Epithelial cell of proximal tubule (primary cell): ENCODE measurements at places on chromosomes 16 and 17.

DNA sequence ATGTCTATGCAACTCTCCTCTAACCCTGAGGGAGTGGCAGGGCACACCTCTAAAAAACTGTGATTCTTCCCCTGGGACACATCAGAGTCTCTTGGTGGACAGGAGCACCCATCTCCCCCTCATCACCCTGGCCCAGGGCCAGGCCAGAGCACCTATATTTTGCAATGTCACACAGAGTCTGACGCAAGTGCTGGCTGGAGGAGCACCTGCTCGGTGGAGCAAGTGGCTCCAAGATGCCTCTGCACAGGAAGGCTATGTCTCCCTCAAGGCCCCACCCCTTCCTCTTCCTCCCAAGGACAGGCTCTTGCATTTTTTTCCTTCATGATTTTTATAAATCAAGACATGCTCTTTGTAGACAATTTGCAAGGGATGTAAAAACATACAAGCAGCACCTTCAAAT, 13.3 kb downstream of the SNN start:
- no peak for DNase-seq

- no peak for DNase-seq
Measured at GRCh38 chr17:82227629-82228277, 1.1 kb upstream of the SLC16A3 start.

DNA sequence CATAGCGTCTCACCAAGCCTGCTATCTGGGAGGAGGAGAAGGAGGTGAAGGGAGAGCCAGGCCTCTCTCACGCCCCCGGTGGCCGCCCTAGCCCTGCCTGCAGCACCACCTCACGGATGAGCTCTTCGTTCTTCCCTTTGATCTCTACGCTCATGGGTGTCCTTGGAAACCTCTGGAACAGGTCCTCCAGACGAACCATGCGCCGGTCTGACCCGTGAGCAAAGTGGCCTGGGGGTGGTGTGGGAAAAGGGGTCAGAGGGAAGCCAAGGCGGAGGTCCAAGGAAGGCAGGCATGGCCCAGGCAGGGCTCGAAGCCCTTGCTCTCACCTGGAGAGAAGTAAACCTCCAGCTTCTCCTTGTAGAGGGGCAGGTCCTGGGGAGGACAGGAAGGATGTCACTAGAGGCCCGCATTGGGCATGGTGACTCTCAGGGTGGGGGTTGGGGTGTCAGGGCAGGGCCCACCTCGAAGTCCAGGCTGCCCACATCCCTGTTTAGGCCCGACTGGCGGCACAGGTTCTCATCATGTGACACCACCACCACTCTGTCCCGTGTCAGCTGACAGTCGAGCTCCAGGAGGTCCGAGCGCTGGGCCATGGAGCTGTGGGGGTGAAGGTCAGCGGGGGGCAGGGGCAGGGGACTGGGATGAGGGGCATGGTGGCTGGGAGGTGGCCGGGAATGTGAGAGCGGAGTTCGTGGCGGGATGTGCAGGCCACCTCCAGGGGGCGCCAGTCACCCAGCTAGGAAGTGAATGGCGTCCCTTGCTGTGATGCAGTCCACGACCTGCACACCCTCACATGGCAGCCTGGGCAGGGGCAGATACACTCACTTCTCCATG, 923 bp downstream of the GDPD3 start:
- DNase-seq, result no peak

DNA sequence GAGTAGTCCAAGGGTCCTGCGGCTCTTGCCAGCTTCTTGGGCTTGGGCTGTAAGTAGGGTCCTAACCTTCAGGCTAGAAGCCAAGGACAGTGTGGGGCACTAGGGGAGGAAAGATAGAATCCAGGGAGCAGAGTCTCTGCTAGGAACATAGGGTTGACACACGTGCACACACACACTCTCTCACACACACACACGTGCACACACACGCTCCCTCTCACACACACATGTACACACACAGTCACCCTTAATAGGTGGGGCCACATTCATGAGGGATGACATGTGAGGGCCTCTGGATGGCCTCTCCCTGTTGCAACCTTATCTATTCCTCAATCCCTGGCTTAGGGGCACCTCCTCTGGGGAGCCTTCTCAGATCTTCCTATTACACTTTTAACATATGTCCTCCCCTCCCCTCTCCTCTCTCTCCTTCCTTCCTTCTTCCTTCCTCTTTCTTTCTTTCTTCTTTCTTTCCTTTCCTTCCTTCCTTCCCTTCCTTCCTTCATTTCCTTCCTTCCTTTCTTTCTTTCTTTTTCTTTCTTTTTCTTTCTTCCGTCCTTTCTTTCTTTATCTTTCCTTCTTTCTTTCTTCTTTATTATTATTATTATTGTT, 3.1 kb downstream of the EPX start:
- no peak for DNase-seq

GRCh38 chr17:17827826-17828621, 8.8 kb downstream of the SREBF1 start:
- no peak for DNase-seq

DNA sequence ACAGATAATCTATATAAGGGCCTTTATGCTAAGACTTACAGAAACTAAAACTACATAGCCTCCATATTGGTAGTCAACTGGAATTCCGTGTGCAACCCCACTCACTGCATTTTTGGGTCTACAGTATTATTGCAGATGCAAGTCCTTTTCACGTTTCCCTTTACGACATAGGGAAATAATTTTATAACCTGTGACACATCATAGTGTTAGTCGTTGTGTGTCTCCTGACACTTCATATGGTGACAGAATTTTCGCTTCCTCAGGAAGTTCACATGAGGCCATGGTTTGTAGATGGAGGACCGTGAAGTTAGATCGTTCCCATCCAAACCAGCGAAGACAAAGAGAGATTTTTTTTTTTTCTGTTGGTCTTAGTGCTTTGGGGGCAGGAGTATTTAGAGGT, 15.7 kb upstream of the MRC2 start:
- no peak for DNase-seq

DNA sequence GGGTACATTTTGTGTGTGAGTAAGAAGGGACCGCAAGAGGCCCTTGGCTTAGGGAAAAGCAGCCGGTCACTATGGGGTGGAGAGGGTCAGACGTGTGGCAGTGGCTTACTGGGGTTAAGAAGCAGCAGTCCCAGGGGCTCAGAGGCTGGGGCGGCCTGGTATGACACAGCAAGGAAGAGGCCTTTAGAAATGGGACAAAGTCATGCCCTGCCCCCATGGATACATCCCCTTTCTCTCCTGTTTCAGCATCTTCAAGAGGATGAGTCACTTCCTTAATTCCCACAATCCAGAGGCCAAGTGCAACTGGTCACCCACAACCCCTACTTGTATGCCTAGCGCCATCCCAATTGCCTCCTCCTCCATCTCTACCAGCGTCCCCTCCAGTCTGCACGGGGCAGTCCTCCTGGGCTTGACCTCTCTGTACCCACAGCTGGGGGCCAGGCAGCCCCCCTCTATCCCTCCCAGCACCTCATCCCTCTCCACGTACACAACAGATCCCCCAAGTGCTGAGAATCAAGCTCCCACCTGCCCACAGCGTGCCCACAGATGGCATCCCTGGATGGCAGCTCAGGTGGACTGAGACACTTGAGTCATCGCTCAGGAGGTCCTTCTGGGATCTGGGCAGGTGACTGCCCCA, 6.9 kb upstream of the EFTUD2 start:
- DNase-seq, result no peak

DNA sequence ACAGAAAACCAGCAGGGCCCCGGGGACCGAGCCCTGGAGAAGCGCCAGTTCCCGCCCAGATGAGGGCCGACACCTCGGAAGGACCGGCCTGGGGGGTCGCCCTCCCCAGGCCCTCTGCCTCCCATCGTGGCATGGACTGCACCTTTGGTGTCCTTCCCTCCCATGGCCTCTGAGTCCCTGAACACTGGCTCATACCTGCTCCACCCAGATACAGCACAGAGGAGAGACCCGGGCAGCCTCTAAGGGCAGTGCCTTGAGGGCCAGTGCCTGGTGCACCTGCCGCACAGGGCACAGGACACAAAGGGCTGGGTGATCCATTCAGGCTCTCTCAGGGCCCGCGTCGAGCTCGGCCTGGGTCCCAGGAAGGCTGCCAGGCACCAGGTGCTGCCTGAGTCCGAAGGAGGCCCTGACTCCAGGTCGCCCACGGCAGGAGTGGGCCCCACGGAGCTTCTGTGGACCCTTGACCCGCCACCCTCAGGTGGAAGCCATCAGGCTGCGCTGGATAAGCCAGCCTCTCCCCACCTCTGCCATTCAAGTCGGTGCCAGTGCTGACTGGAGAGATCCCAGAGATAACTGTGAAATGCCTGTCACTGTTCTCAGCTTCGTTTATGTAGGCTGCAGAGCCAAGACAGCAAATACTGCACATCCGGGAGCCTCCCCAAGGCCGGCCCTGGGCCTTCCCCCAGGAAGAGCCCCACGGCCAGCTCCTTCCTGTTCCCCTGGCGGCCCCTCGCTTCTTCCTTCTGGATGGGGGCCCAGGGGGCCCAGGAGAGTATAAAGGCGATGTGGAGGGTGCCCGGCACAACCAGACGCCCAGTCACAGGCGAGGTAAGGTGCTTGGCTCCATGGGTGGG, at the start of gene ZG16B:
TSS of gene ZG16B (plus strand) at position 803 of the 854 bp plus-strand sequence. CDS start 139 bp downstream, outside the sequence.
- DNase-seq, result no peak

GRCh38 chr17:50923611-50924010, 57.5 kb upstream of the TOB1 start:
- DNase-seq, result no peak

GRCh38 chr17:66734186-66734943, 100.6 kb upstream of the CACNG5 start:
- DNase-seq, result no peak

DNA sequence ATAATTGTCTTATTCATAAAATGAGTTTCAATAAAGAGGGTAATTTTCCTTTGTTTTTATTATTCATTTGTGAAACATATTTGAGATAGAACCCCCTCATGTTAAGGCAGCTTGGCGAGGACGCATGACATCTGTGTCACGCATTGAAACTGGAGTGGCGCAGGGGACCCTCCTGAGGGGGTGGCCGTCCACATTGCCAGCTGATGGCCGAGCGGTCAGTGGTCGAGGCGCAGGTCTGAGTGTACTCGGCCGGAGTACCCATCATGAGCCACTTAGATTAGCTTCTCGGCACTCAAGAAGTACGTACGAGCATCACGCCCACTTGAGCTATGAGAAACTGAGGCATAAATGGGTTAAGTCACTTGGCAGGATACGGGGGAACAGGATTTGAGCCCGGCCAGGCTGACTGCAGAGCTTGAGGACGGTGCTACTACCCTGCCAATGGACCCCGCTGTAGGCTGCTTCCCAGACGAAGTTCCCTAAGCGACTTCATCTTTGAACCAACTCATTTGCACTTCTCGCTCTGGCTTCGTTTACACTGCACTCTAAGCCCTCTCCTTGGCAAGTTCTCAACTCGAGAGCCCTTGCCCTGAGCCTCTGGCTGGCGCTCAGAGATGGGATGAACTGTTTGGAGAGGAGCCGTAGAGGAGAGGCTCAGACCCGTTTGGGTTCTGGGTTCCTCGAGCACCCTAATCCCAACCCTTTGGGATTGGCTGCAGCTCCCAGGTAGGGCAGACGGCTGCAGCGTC, 91.8 kb downstream of the SDK2 start:
- no peak for DNase-seq

GRCh38 chr17:19357351-19357750, 5.2 kb downstream of the B9D1 start:
- DNase-seq, result no peak

DNA sequence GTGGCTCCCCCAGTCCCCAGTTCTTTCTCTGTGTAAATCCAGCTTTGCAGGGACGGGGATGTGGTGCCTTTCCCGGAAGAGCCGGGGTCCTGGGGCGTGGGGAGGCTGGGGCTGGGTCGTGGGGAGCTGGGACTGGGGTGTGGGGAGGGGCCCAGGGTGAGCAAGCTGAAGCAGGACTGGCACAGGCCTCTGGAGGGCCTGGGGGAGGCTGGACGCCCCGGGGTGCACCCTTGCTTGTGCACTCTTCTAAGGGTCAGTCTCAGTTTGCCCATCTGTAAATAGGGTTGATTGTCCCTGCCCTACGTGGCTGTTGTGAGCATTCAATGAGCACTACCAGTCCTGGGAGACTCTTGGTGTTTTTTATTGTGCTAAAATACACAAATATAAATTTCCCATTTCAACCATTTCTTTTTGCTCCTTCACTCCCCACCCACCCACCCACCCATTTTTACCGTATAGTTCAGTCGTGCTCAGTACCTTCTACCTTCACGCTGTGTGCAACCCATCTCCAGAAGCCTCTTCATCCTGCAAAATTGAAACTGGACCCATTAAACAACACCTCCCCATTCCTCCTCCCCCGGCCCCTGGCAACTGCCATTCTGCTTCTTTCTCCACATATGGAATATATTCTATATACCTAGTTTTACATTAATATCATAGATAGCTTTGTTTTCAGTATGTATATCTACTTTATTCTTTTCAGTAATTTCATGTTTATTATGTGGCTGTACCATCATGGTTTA, 7.8 kb upstream of the TBC1D3B start:
- DNase-seq, result no peak

- DNase-seq, result no peak
Measured at GRCh38 chr16:13829697-13830299, 90.2 kb upstream of the ERCC4 start.
